ENCODE measurements at places on chromosomes 4 and X.
A peak's percentile ranks its signal among the peaks of the same experiment; 100 is the strongest.

GRCh38 chr4:184261246-184261645 is 43.6 kb upstream of the ENPP6 start:
- no peak for DNase-seq

DNA sequence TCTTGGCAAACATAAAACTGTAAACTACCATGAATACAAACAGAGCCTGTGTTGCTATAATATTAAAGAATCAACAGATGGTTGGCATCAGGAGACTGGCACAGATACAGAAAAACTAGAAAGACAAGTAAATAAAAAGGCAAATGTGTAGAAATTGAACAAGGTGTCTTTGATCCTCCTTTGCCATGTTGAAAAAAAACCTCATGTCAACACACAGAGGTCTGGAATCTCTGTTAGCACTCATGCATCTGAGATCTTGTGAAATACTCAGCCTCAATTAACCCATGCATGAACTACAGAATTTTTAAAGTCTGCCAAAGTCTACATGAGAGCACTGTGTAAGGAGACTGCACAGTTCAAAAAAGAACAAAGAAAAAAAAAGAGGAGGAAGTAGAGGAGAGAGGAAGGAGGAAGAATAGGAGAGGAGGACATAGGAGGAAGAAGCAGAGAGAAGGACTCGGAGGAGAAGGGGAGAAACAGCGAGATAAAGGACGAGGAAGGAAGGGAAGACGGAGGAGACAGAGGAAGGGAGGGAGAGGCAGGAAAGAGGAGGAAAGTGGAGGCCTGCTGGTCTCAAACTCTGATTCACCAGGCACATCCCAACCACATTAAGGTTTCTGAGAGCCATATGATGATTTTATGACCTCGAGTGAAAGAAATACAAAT is 52.8 kb downstream of the PRDM5 start:
- DNase-seq, result no peak

DNA sequence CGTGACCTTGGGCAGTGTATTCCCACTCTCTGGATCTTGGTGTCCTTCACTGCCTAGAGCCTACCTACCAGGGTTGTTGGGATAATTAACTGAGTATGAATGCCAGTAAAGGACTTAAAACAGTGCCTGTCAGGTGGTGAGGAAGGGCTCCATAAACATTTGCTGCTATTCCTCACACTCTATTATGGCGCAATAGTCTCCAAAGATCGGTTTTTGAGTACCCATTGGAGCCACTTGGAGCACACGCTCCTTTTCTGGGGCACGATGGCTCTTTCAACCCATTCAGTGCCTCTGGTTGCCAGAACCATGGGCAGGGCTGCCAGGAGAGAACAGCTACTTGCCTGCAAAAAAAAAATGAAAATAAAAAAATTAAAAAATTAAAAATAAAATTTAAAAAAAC is 296.6 kb upstream of the PPARGC1A start:
- no peak for DNase-seq

GRCh38 chr4:107747748-107748486 is 27.9 kb upstream of the PAPSS1 start:
- no peak for DNase-seq

DNA sequence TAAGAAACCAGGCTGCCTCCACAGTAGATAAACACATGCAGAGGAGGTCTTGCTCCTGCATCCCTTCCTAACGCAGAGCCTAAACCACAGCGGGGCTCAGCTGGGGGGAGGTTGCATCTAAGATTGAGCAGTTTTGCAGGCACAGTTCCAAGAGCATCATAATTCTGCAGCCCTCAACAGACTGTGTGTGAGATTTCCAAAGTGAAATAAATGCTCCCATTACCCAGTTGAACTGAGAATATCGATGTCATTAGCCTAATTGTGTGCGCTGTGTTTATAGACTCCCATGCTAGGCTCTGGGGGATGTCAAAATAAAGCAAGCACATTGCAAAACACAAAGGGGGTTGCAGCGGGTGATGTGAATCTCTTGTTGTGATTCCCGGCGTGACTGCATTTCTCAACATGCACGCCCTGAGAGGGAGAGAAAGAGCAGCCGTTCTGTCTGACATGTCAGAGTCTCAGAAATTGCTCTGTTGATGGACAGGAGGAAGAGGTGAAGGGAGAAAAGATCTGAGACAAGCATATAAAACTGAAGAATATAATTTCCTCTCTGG is 150.0 kb upstream of the PSAPL1 start:
- DNase-seq, result no peak

- no peak for DNase-seq
Measured at GRCh38 chr4:159129814-159130550, 27.1 kb downstream of the RAPGEF2 start.

GRCh38 chr4:88511236-88511635 is 12.3 kb downstream of the PYURF start:
- DNase-seq, result no peak

GRCh38 chrX:40912576-40912975 is 172.7 kb upstream of the USP9X start:
- no peak for DNase-seq

DNA sequence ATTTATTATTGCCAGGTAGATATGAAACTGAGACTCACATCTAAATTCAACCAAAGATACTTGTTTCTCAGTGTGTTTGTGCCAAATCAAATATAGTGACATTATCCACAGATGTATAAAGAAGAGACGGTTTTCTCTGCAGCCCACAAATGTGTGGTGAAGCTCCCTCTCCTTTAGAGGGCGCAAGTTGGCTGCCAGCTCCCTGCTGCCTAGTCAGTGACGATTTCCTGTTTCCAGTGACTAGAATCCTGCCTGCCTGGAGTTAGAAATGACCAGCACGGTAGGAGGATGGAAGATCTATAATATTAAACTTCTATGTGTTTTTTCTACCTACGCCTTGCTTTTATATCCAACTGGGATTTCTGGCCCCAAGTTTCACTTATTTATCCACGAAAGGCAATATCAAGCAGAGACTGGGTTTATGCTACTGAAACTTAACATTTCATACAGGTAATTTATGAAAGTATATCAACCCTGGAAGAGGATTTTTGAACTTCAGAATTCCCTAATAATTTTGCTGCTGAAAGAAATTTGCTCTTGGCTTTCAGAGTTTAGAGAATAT is 1793.7 kb upstream of the TENM3 start:
- DNase-seq, result no peak

DNA sequence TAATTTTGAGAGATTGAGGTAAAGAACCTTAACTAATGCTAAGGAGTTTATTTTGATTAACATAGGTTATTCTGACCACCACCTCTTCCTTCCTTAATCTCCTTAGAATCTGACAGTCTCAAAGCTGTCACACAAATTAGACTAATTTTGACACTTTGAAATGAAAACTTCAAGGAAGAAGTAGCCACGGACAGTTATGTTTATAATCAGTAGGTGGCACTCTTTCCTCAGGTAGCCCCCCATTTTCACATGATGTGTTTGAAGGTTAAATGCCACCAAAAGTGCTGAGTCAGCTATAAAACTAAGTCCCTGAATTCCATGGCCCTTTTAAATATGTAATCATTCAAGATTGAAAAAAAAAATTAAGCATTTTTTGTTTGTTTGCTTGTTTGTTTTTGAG is 22.4 kb downstream of the TMEM33 start:
- DNase-seq, result peak; percentile 19

GRCh38 chr4:6776920-6777635 is 5.4 kb upstream of the KIAA0232 start:
- peak; percentile 9 for DNase-seq

DNA sequence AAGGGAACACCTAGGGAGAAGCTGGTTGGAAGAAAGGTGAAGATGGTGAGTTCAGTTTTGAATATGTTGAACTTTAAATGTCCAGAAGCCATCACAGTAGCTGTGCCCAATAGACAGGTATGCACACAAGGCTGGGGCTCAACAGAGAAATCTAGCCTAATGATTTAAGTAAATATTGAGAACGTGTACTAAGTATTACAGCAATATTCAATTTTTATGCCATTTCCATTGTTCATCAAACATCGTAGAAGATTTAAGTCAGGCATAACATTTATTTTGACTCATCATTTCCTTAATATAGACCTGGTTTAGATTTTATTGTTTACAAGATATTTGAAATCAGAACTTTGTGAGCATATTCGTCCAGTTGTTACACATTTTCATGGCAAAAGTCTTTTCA is 116.4 kb downstream of the HPGD start:
- no peak for DNase-seq

DNA sequence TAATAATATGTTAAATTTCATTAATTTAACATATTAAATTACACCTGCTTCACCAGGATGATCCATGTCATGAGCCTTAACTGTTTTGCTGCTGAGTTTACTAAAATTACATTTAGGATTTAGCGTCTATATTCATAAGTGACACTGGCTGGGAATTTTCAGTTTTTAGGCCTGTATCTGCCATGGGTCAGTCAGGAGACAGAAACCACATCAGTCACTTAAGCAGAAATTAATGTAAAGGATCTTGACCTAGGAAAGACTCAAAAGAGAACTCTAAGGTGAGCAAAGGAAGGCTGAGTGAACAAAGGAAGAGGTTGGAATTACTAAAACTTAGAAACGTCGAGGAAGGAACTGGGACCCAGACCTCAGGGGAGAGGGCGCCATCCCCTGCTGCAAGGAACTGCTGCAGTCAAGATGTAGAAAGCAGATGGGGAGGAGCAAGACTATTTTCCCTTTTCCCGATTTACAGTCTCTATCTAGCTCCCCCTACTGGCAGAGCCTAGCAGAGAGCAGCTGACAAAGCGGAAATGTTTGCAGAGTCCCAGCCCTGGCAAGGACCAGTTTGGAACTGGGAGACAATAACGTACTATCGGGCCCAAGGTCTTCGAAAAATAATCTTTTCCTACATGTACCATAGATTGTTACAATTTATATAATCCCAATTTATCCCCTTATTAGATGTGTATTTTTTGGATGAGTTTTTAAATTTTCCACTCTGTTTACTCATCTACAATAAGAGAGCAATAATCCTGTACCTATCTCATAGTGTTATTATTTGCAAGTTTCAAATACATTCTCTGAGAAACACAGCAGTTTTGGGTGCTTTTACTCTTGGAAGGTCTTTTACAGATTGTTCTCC is 22.6 kb upstream of the RBBP7 start:
- peak; percentile 67 for DNase-seq

- no peak for DNase-seq
Measured at GRCh38 chr4:118036336-118036735, 2.0 kb downstream of the NDST3 start.

DNA sequence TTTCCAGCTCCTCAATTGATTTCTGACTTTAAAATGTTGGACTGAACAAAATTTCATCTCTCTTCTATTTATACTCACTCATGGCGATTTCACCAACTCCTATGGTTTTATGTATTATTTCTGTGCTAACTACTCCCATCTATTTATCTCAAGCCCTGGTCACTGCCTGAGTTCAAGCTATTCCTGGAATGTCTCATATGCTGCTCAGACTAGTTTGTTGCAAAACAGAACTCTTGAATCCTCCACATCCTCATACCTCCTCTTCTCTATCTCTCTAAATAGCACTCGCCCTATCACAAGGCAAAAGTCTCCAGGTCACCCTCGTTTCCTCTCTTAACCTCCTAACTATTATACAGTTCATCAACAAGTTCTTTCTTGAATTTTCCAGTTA is 19.0 kb upstream of the DDX60 start:
- DNase-seq, result no peak

DNA sequence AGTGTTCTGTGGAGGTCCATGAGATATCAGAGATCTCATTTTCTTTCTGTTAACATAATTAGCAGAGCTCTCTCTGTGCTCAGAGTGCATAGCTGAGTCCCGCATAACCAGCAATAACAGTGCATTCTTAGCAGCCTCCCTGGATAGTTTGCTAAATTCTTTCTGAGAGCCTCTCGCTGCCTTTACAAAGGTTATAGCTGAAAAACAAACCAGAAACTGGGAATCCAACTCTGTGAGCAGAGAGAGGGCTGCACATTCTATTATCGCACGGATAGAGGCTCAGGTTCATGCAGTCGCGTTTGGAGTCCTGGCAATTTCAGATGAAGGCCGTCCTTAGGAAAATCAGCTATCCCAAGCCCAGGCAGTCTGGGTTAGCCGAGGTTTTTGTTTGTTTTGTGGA is 1.2 kb downstream of the ENPP6 start:
- DNase-seq, result no peak

- DNase-seq, result no peak
Measured at GRCh38 chrX:1430451-1430850, 22.3 kb downstream of the ASMTL start.

- DNase-seq, result no peak
Measured at GRCh38 chr4:99467887-99468286, 32.7 kb upstream of the ADH7 start.

GRCh38 chr4:52728691-52729240 is 22.5 kb downstream of the ERVMER34-1 start:
- DNase-seq, result no peak
